ENCODE measurements at places on chromosomes 12 and 14. TPM values are rescaled to one million over a fixed set of nuclear protein-coding genes. Genes with fewer than 3 reads are reported as not detected.

The SIRT4 gene
- 2.5 TPM for total RNA-seq

The ATF7IP gene
- 103 TPM for total RNA-seq

The FLVCR2 gene
- 6.4 TPM for total RNA-seq

The SMCO2 gene
- not detected for total RNA-seq

Data from cerebellum (tissue), 4 donors.